Neuronal stem cell (in vitro differentiated cells): ENCODE measurements at places on chromosomes 5 and 9.

DNA sequence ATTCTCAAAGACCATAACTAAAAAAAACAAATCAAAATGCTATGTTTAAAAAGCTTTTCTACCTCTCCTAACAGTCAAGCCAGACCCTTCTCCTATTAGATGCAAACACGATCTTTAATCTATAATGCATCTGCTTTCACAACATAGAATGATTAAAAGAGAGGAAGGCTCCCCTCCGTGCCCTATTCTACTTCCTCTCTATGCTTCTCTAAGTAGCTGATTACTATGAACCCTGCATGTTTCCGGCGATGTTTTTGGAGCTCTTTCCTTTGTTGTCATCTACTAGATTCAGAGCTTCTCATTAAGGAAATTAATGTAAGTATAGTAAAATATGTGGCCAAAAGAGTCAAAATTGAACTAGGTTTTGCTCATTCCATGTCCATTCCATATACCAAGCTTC lies 29.2 kb upstream of the CEP120 start:
- no peak for DNase-seq

DNA sequence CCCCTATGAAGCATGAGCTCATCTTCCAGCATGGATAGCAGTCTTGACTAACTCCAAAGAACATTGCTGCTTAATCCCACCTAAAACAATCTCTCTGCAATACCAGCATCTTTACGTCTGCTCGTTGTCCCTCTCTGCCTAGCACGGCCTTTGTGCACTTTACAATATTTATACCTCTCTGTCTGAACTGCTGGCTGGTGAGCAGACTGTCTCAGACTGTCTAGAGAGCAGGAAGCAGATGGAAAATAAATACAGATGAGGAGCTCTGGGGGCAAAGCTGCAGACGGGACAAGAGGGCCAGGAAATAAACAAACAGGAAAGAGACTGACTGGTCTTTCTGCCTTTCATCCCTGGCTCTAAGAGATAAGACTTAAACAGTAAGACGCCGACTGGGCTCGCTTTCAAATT lies 224.8 kb downstream of the ENC1 start:
- no peak for DNase-seq

- DNase-seq: no peak
Observed at GRCh38 chr9:22529426-22530199, 83.0 kb downstream of the DMRTA1 start.

- peak; percentile 64 for DNase-seq
Observed at GRCh38 chr5:58849921-58850667, 267.2 kb downstream of the RAB3C start.

DNA sequence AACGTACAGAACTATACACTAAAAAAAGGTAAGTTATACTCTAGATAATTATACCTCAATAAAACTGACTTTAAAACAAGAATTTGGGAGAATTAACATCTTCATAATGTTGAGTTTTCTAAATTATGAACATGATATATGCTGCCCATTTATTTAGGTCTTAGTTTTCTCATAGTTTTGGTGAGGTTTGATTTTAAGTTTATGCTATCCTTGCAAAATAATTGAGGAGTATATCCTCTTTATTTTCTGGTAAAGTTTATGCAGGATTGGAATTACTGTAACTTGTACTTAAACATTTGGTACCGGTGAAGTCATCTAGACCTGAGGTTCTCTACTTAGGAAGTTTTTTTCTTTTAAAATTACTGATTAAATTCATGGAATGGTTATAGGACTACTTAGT lies 38.9 kb upstream of the RNU6ATAC start:
- DNase-seq: no peak

- no peak for DNase-seq
Observed at GRCh38 chr5:168892618-168893186, 313.5 kb upstream of the PANK3 start.

- no peak for DNase-seq
Observed at GRCh38 chr9:74940600-74940999, 12.1 kb downstream of the C9orf40 start.

GRCh38 chr5:149584121-149584520 lies 2.8 kb downstream of the ARHGEF37 start:
- no peak for DNase-seq

- DNase-seq: no peak
Observed at GRCh38 chr5:96245140-96246091, 187.6 kb downstream of the PCSK1 start.
